Esophagus mucosa (tissue), 1 donor: ENCODE measurements at places on chromosomes 16 and 17.

DNA sequence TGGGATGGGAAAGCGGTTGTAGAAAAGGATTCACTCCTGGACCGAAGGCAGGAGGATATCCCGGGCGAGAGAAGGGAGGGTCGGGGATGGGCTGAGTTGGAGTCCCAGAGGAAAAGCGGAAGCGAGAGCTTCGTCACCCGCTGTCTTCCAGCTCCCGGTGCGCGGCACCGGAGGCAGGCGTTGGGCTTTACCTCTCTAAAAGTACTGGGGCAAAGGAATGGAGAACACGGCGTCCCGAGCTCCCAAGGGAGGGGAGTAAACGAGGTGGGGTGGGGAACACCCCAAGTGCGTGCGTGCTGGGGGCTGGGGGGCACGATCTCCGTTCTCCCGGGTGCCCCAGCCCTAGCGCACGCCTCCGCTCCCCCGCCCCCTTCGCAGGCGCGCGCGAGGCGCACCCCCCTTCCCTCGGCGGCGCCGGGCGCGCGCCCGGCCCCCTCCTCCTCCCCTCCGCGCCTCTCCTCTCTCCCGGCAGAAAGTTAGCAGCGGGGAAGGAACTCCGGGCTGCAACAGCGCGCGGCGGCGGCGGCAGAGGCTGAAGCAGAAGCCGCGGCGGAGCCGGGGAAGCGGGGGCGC is at the start of gene HS3ST4:
Gene HS3ST4 (plus strand): TSS at position 441 of the 573 bp plus-strand sequence.
- ATAC-seq = no peak

GRCh38 chr17:7740481-7741001 is 23.0 kb downstream of the DNAH2 start:
- no peak for ATAC-seq

GRCh38 chr16:47672475-47672874 is 211.3 kb downstream of the PHKB start:
- ATAC-seq = no peak

DNA sequence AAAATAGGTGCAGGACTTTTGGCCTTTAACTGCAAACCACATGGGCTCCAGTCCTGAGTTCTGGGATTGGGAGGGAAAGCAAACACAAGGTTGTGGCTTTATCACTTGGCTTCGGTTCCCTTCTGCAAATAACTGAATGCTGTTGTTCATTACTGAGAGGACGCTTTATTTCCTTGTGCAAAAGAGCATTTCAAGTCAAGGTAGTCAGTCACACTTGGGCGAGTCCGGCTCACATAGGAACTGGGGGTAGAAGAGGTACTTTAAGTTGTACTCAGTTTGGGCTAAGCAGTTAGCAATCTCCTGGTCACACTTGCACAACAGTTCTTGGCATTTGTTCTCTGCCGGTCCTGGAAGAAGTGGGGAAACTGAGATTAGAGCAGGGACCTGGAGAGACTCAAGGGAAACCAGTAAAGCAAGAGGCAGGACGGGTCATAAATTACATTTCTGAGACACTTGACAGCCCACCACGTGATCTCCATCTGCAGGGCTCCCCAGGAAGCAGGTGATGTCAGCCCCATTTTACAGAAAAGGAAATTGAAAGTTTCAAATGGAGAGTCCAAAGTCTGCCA is 21.6 kb downstream of the PLA2G10 start:
- ATAC-seq = peak; percentile 45

- ATAC-seq = peak; percentile 41
Observed at GRCh38 chr17:51165680-51166197, 472 bp upstream of the NME2 start.

DNA sequence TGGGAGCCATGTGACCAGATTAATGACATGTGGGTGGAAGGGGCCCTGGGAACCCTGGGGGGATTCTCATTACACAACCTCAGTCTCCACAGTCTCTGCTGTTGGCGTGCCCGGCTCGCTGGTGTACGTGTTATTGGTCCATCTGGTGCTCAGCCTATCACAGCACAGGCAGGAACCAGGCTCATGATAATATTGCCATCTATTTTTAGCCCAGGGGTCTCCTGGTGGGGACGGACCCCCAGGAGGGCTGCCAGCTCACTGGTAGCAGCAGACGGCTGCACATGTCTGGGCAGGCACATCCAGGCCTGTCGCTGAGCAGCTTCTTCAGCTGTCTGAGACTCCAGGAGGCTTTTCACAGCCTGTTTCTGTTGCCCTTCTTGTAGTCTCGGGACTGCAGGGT is 123.8 kb downstream of the RAB11FIP4 start:
- no peak for ATAC-seq
